Panc1 (cell line): ENCODE measurements at places on chromosomes 6 and 20.
A peak's percentile ranks its signal among the peaks of the same experiment; 100 is the strongest.

- no peak for DNase-seq
Observed at GRCh38 chr6:144377586-144378210, 92.6 kb downstream of the UTRN start.

- no peak for DNase-seq
Observed at GRCh38 chr20:64099880-64100565, 7.3 kb downstream of the NPBWR2 start.

DNA sequence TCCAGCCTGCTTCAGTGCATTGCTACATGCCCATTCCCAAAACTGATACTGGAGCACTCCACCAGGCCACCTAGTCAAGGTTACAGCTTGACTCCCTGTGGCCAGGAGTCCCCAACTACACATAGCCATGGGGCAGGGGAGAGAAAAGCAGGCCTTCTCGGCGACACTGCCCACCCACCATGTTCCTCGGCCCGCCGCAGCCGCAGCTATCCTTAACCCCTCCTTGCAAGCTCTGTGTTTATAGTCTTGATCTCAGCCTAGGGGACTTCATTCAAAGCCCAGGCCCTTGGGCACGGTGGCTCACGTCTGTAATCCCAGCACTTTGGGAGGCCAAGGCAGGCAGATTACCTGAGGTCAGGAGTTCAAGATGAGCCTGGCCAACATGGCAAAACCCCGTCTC, 39.2 kb upstream of the FAM50B start:
- DNase-seq, result no peak

DNA sequence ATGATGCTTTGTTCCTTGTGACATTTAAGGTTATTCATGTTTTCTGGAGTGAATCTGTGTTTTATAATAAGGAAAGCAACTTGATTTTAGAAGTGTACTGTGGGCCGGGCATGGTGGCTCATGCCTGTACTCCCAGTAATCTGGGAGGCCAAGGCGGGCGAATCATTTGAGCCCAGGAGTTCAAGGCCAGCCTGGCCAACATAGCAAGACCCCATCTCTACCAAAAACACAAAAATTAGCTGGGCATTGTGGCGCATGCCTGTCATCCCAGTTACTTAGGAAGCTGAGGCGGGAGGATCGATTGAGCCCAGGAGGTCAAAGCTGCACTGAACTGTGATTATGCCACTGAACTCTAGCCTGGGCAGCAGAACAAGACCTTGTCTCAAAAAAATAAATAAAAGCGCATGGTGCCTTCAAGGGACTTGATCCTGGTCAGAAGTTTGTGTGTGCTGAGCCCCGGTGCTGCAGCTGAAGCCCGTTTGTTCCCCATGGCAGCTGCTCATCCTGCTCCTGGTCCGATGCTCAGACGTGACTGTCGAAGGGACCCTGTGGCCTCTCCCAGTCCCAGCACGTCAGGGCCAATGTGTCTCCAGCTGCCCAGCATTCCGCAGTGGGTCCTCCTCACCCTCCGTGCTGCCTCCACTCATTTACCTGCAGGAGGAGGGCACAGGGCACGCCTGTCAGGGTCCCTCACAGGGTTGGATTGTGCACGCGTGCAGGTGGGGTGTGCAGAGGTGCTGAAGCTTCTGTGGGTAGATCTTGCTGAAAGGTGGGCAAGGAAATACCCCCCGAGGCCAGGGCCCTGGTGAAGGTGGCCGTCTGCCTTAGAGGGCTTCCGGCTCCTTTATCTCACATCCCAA, 18.3 kb downstream of the ENTPD6 start:
- DNase-seq, result no peak

DNA sequence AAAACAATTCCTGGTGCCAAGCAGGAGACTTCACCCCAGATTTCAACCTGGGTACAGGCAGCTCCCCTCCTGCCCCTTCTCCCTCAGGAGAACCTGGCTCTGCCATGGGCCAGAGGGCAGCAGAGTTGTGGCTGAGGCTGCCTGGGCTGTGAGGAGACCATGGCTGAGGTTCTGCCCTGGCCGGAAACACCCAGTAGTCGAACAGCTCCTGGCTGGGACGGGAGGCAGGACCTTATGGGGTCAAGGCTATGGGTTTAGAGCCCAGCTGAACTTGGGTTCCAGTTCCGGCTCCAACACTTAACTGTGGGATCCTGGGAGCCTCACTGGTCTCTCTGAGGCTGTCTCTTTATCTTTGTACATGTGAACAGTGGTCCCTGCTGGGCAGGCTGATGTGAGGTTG, 8.5 kb downstream of the C6orf132 start:
- no peak for DNase-seq

GRCh38 chr6:150830439-150831165, 34.9 kb upstream of the MTHFD1L start:
- no peak for DNase-seq

DNA sequence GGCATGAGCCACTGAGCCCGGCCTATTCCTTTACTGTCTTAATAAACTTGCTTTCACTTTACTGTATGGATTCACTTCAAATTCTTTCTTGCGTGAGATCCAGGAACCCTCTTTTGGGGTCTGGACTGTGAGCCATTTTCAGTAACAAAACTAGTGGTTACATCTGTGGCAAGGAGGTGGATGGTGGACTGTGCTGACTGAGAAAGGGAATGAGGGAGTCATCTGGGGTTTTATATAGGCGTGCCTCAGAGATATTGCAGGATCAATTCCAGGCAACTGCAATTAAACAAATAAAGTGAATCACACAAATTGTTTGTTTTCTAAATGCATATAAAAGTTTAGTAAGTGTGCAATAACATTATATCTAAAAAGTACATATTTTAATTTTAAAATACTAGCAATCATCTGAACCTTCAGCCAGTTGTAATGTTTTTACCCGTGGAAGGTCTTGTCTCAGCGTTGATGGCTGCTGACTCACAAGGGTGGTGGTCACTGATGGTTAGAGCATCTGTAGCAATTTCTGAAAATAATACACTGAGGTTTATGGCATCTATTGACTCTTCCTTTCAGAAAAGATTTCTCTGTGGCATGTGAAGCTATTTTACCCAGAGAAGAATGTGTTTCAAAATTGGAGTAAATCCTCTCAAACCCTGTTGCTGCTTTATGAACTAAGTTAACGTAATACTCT, 111.4 kb upstream of the FKBP1C start:
- DNase-seq, result no peak

GRCh38 chr20:3932277-3932676, 43.1 kb downstream of the PANK2 start:
- DNase-seq, result no peak

DNA sequence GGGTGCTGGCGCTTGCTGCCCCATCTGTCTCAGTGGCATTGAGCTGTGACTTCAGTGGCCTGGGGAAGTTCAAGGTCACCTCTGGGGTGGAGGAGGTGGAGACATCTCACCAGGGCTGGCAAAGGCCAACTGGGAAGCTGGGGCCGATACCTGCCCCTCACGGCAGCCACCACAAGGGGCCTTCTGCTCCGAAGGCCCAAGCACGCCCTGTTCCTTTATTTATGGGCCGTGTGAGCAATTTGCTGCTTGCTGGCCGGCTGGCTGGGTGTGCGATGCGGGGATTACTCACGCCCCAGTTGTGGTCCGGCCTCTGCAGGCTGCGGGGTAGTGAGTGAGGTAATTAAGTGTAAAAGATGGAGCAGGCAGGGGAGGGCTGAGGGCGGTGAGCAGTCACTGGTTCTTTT, 13.2 kb upstream of the SCRT2 start:
- DNase-seq, result no peak

- no peak for DNase-seq
Observed at GRCh38 chr6:167244991-167245390, 46.1 kb upstream of the UNC93A start.

DNA sequence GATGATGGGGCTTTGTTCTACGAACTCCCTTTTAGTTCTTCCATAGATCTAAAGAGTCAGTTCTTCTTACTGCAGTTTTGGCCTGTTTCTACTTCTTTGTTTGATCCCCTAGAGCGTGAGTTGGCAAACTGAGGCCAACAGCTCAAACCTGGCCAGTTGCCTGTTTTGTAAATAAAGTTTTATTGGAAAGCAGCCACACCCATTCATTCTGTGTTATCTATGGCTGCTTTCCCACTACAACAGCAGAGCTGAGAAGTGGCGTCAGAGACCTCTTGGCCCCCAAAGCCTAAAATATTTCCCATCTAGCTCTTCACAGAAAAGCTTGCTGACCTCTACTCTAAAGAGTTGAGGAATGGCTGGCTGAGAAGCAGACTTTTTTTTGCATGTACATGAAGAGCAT, 52.2 kb downstream of the EYA2 start:
- no peak for DNase-seq

DNA sequence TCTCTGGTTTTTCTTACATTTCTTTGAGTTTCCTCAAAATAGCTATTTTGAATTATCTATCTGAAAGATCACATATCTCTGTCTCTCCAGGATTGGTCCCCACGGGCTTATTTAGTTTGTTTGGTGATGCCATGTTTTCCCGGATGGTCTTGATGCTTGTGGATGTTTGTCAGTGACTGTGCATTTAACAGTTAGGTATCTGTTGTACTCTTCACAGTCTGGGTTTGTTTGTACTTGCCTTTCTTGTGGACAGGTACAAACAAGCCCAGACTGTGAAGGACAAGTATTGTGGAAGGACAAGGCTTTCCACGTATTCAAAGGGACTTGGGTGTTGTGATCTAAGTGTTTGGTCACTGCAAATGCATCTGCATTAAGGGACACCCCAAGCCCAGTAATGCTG, 49.9 kb upstream of the TOP1 start:
- DNase-seq, result no peak

- DNase-seq, result no peak
Observed at GRCh38 chr6:34514593-34515472, 41.3 kb downstream of the SPDEF start.

GRCh38 chr6:17388365-17388764, 5.0 kb upstream of the CAP2 start:
- no peak for DNase-seq

DNA sequence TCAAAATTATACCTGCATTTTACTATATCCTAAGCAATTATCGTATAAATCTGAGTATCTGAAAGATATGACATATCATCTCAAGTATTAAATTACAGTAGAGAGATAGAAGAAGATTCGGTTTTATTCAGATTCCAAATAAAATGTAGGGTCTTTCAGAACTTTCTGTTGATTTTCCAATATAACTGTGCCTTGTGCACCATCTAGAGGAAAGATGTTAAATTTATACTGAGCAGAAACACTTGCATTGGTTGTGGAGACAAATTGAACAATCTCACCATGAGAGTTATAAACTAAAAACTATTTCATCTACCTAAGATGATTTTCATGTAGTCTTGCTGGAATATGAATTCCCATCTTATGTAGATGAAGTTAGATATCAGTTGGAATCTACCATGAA, 26.8 kb upstream of the HSF2 start:
- no peak for DNase-seq

GRCh38 chr6:155389130-155389529, 66.5 kb downstream of the NOX3 start:
- DNase-seq, result no peak

GRCh38 chr6:2264932-2265331, 19.5 kb upstream of the GMDS start:
- no peak for DNase-seq

- DNase-seq, result no peak
Observed at GRCh38 chr6:149230712-149231460, 86.6 kb upstream of the TAB2 start.

DNA sequence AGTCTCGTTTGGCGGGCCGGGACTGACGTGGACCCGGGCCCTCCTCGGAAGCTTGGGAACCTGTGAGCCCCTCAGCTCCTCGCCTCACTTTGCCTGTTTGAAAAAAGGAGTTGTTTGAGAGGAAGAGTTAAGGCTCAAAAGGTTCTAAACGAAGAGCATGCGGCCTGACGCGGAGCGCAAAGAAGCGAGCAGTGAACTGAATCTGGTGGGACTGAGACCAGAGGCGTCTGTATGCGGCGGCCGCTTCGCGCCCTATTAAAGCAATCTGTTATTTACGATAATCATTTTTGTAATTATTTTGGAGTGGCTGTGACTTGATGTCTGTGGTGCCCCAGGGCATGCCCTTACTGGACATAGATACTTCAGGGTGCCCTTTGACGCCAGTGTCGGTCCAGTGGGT, 3.3 kb upstream of the TFAP2C start:
- DNase-seq, result no peak

DNA sequence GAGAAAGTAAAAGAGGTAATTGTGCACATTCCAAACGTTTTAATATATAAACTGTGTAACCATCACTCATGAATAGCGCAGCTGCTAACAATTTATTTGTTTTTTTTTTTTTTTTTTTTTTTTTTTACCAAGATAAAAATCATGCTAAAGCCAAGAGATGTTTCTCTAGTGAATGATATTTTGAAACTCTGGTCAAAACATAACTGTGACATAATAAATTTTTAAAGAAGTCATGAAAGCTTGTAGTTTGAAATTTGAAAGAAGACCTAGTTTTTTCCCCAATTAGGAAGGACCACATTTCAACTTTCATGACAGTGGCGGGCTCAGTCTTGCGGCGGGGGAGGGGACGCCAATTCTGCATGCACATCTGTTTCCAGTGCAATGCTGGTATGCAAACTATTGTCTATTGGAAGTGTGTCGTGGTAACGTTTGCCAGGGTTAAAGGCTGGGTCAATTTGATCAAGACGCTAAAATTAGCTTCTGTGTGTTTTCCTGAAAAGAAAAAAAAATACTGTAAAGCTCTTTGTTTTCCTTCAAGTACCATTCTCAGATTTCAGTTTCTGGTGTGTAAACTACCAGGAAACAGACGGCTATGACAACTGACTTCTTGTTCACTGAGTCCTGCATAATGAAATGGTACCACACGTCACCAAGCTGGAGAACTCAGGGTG, 211.9 kb downstream of the FOXC1 start:
- DNase-seq, result no peak

GRCh38 chr20:258269-258858, 840 bp downstream of the DEFB132 start:
- no peak for DNase-seq

GRCh38 chr20:57498425-57499400, 26.2 kb downstream of the CTCFL start:
- no peak for DNase-seq

- DNase-seq, result peak; percentile 93
Observed at GRCh38 chr6:28693033-28693750, 167.5 kb downstream of the GPX5 start.

DNA sequence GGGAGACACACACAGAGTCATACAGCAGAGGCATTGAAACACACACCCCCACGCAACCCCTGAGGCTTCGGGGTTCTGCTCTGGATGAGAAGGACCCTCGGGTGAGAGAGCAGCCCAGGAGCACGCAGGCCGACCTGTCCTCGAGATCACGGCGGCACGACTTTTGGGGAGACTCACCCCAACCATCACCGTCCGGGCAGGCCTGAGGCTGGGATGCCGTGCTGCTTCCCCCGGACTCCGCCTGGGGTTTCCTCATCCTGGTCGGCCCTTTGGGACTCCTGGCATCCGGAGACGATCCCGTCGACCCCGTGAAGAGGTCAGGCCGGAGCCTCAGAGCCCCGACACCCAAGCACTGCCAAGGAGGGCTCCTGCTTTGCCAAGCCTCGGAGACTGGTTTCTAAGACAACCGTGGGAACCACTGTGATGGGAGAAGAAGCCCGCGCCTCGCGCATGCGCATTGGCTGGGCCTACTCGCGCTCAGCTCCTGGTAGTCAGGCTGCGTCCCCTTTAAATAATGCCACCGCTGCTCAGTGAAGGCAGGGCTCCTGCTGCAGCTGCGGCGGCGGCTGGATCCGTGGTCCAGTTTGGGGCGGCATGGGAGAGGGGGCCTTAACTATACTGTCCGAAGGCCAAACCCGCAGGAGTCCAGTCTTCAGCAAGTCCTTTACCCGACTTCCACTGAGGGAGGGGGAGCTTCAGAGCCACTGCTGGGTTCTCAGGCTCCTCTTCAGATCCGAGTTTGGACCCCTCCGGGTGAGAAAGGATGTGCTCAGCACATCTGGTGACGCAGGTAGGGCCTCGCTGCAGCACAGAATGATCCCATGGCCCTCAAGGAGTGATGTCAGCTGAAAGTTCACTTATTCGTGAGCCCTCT, 171.4 kb upstream of the ZNF337 start:
- DNase-seq, result no peak

GRCh38 chr6:164346631-164347030, 932.1 kb downstream of the QKI start:
- DNase-seq, result no peak
